Umbilical cord (tissue), 2 donors: ENCODE measurements at places on chromosomes 16 and 17. TPM values are rescaled to one million over a fixed set of nuclear protein-coding genes. Genes with fewer than 3 reads are reported as not detected.

- no peak for DNase-seq
These were observed 69.4 kb upstream of the GCSH start for GRCh38 chr16:81165411-81166097.

DNA sequence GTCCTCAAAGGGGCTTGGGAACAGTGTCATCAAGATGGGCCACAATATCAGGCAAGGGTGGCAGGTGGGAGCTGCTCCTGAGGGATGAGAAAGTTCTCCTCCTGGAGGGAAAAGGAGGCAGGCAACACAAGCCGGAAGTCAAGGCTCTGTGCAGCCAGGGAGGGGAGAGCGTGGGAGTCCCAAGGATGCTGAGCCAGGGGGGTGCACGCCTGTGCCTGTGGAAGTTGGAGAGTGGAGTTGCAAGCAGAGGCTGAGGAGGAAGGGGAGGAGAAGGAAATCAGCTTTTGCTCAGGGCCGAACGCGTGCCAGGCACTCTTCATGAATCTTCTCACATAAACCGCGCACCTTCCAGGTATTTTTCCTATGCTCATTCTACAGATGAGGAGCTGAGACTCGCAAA lies 7.4 kb upstream of the SLC13A2 start:
- no peak for DNase-seq

DNA sequence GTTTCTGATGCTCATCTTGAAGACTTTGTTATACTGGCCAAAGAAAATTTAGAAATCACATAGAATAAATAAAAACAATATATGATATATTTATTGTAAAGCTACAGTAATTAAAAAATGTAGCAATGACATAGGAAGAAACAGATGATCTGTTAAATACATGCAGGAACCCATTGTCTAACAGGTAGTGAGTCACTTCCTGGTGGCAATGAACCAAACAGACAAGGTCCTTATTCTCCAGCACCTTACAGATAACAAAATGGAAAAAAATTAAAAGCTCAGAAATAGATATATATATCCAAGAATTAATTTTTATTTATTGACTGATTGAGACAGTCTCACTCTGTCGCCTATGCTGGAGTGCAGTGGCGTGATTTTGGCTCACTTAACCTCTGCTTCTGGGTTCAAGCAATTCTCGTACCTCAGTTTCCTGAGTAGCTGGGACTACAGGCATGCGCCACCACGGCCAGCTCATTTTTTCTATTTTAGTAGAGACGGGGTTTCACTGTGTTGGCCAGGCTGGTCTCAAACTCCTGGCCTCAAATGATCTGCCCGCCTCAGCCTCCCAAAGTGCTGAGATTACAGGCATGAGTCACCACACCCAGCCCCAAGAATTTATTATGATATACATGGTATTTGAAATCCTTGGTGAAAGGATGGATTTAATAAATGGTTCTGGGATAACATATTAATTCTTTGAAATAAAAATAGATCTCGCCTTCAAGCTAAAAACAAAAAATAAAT lies 7.5 kb downstream of the NETO2 start:
- DNase-seq, result no peak

The CDRT15 gene
- not detected for total RNA-seq
